Left hindlimb (tissue), 1 donor: ENCODE measurements at places on chromosomes 7 and 10.

DNA sequence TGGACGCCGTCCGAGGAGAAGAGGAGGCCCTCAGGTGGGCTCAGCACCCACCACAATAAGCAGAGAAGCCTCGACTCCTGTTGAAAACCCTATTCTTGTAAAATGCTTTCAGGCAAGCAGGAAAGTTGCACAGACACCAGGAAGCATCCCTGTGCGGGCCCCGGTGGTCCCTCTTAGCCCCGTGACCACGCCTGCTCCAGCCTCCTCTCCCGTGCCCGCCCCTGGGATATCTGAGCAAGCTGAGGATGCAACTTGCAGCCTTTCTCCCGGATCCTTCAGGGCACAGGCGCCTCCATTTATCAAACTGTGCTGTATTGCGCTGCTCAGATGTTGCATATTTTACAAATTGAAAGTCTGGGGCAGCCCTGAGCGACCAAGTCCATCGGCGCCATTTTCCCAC, 72.7 kb downstream of the CFAP46 start:
- DNase-seq: no peak

DNA sequence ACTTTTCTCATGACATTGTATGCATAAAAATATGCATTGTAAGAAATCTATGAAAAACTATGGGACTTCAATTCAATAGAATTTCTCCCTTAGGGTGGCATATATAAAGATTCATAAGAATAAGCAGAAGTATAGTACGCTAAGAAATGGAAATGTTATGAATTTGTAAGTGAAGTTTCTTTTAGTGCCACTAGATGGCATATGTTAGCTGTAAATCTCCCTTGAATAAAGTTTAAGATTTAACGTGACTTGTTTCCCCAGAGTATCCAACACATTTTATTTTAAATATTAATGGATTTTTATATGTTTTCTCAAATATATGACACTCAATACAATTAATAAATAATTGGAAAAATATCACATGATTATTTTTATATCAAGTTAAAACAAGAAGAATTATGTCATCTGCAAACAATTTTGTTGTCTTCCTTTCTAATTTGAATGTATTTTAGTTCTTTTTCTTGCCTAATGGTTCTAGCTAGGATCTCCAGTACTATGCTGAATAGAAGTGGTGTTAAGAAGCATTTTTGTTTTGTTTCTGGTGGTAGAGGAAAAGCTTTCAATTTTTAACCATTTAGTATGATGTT, 287.2 kb downstream of the HGF start:
- no peak for DNase-seq

- DNase-seq: no peak
These were observed 70.8 kb upstream of the FGFR2 start for GRCh38 chr10:121669028-121669374.

GRCh38 chr10:130009228-130009627, 45.2 kb upstream of the EBF3 start:
- no peak for DNase-seq
